ENCODE measurements at places on chromosomes 16 and 17.

DNA sequence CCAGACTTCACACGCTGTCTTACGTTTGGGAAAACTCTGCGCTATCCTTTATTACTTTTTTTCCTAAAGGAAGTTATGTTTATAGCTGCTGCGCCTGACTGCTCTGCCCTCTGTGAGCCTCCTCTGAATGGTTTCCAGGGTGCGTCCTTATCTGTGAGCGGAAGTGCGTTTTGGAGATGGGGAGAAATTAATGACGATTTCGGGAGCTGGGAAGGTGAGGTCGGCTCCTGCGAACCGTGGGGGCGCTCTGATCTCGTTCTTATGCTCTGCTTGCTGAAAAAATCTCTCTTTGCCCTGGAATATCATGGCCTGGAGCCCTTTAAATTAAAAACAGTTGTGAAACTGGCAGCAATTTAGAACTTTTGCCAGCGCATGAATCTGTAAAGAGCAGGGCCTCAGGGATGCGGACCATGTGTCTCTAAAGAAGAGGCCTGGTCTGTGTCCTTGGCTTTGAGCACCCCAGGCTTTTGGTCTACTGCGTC is 135.7 kb upstream of the ZFHX3 start:
- DNase-seq, result peak; percentile 47

DNA sequence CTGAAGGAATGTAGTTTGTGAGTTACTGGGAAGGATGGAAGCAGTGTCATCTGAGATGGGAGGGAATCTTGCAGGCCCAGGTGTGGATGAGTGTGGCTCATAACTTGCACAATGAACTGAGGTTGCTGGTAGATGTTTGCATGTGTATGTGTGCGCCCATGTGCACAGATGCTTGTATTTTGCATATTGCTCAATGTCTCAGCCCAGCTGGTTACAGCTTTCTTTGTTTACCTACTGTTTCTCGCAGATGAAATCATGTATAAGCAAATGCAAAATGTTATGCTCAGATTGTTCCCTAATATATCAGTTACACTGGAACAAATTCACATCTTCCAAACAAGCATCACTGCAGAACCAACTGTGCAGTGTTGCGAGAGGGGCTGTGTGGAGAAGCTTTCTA is 452.2 kb upstream of the EEF2KMT start:
- DNase-seq, result no peak

GRCh38 chr17:66789093-66789492 is 45.8 kb upstream of the CACNG5 start:
- DNase-seq, result no peak

GRCh38 chr17:63634163-63634562 is 11.9 kb downstream of the MAP3K3 start:
- no peak for DNase-seq

DNA sequence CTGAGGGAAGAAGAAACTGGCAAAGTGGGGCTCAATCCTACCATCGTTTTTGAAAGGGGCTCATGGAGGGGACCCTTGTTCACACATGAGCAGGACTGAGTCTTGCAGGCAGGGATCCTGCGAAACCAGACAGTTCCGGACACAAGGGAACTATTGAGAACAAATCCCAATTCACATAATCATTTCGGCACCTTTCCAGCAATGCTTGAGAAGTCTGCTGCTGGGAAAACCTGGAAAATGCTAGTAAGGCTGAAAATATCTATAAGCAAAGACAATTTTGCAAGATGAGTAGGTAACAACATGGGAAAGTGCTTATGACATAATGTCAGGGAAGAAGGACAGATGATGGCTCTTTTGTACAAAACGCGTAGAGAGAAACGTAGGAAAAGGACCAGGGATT is 52.1 kb upstream of the BPTF start:
- no peak for DNase-seq

DNA sequence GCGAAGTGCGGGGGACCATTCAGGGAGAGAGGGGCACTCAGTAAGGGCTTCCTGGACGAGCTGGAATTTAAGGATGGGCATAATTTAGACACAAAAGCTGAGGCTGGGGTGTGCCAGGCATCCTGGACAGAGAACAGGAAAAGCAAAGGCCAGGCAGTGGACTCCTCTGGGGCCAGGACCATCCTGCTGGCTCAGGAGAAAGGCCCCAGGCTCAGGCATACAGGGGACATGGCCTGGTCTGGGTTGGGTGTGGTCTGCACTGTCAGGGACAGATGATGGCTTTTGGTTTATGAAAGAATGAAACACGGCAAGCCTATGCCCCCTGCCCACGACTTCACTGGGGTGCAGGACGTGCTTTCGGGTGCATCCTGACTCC is 48.9 kb upstream of the DOC2B start:
- DNase-seq, result no peak

GRCh38 chr17:73654241-73654640 is 10.0 kb upstream of the SDK2 start:
- DNase-seq, result no peak

- DNase-seq, result no peak
Measured at GRCh38 chr17:72311004-72311403, 190.2 kb downstream of the SOX9 start.
